ENCODE measurements at places on chromosomes 12 and 14.
A peak's percentile ranks its signal among the peaks of the same experiment; 100 is the strongest.

DNA sequence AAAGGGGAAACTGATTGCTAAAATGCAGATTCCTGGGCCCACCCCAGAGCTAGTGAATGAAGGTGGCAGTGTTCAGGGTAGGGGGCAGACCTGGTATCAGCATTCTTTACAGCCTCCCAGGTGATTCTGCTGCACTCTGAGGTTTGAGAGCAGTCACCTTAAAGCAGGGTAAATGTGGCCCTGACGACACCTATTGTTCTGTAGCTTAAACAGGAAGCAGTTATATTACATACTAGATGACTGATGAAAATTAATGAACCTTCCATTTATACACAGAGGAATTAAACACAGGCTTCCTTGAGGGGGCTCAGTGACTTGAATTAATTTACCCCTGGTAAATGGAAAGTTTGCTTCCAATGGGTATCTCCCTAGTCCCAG is 25.3 kb downstream of the NUAK1 start:
- DNase-seq = no peak

- no peak for DNase-seq
These were observed 42.1 kb downstream of the KCNMB4 start for GRCh38 chr12:70408004-70408790.

DNA sequence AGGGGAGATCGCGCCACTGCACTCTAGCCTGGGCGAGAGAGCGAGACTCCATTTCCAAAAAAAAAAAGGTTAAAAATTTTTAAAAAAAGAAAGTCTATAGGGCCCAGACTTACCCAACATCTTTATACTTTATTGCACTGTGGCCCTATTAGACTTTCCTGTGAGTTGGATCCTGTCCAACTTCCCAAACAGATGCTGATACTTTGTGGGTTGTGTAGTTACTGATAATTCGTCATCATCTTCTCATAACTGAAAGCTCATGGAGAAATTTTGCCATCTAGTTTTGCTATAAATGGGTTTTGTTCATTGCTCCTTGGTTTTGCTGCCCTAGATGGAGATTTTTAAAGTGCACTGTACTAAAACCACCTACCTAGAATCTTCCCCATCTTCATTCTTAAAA is 31.1 kb downstream of the APOBEC1 start:
- no peak for DNase-seq

- no peak for DNase-seq
These were observed 366.0 kb upstream of the RGS6 start for GRCh38 chr14:71566276-71566675.

DNA sequence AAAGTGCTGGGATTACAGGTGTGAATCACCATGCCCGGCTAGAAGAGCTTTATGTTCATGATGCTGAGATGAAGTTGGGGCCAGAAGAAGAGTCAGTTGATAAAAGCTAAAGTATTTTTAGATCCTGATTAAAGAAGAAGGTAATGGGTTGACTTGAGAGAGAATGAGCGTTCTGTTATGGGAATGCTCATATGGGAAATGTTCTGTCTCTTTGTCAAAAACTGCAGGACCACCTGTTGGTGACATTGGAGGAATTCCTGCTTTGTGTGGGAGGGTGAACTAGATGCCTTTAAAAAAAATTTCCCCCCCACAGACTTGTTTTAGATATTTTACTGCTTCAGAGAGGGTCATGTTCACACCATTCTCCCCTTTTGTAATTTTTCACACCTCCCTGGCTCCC is 6.7 kb downstream of the WDR20 start:
- DNase-seq = no peak

GRCh38 chr12:16300122-16300521 is 22.6 kb upstream of the SLC15A5 start:
- DNase-seq = peak; percentile 22

DNA sequence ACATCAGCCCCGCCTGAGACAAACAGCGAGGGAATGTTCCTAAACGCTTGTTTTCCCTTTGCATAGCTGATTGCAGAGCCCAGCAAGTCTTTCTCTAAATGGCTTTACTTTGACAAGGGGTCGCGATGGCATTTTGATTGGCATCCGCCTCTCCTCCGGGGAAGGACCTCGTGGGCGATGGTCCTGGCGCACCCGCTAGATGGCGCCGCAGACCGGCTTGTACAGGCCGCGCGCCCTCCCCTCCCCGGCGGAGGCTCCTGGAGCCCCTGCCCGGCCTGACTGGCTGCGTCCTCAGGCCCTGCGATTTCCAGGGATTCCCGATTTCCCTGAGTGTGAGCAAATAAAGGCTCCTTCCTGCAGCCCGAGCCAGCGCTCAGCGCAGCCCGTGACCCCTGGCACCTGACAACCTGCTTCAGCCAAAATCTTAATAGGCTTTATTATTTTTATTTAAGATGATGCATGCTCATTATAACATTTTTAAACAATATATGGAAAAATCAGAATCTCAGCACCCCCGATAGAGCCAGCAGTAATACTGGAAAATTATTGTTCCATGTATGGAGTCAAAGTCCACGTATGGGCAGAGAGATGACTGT is 468.3 kb downstream of the AACS start:
- peak; percentile 3 for DNase-seq

DNA sequence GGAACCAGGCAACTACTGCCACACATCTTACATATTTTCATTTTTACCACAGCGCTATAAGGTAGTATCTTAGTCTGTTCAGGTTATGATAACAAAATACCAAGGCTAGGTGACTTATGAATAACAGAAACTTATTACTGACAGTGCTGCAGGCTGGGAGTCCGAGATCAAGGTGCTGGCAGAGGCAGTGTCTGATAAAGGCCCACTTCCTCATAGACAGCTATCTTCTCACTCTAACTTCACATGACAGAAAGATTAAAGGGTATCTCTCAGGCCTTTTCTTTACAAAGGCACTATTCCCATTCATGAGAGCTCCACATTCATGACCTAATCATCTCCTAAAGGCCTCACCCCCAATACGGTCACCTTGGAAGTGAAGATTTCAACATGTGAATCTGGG is 59.8 kb upstream of the MDM1 start:
- DNase-seq = no peak

- no peak for DNase-seq
These were observed 175.4 kb downstream of the CAND1 start for GRCh38 chr12:67444542-67444941.

DNA sequence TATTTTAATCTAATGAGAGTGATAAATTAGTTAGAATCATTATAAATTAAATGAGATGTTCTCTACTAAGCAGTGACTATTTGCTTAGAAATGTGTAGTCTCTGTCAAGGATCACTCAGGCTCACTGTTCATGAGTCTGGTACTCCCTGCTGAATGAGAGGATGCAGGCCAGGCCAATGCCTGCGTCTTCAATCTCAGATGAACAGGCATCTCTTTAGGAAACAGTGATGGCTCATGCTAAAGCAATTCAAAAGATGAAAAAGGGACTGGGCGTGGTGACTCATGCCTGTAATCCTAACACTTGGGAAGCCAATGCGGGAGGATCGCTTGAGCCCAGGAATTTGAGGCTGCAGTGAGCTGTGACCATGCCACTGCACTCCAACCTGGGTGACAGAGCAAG is 106.8 kb downstream of the ZFC3H1 start:
- peak; percentile 95 for DNase-seq

GRCh38 chr12:47014474-47014873 is 64.9 kb upstream of the PCED1B start:
- peak; percentile 60 for DNase-seq

DNA sequence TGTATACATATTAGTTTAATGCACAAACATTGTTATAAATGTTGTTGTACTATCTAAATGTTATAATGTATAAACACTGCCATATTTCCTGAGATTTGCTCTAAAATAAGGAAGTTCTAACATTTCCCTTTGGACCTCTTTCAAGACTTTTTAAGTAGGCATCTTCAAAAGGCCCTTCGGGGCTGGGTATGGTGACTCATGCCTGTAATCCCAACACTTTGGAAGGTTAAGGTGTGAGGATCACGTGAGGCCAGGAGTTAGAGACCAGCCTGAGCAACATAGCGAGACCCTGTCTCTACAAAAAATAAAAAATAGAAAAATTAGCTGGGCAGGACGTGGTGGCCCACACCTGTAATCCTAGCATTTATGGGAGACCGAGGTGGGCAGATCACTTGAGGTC is 35.5 kb downstream of the FBLN5 start:
- DNase-seq = no peak

GRCh38 chr12:113396828-113397496 is 6.7 kb downstream of the SDS start:
- no peak for DNase-seq

- no peak for DNase-seq
These were observed 148.1 kb downstream of the RIMBP2 start for GRCh38 chr12:130568041-130568440.

DNA sequence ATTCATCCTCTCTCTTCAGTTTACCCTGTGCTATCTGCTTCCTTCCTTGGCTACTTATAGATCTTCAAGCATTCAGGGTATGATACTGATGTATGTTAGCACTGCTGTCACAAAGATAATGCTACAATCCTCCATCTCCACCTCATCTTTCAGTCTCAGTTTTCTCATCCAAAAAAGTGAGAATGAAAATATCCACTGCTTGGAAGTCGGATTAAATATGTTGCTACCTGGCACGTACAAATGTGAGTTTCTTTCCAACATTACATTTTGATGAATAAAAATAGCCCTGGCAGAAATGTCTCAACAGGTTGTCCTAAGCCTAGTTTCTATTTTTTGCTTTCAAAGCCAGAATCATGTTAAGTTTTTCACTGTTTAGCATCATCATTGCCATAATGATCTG is 149.9 kb downstream of the PTPN11 start:
- no peak for DNase-seq

- DNase-seq = peak; percentile 93
These were observed 18.0 kb downstream of the TRAF3 start for GRCh38 chr14:102795060-102795925.

GRCh38 chr12:6158749-6159148 is 34.3 kb upstream of the VWF start:
- no peak for DNase-seq

DNA sequence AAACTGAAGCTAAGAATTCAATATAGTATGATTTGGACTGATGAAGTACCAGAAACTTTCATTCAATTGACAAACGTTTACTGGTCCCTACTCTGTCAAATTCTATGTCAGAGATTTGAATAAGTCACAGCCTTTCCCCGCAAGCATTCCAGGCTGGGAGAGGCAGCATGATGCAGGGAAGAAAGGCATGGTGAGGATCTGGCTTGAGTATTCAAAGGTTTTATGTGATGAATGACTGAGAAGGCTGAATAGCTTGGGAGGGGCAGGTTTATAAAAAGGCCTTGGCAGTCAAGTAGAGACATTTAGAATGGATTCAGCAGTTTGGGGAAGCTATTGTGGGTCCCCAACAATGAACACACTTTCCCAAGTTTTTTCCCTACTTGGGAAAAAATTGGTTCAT is 431.8 kb downstream of the DPF3 start:
- DNase-seq = no peak

DNA sequence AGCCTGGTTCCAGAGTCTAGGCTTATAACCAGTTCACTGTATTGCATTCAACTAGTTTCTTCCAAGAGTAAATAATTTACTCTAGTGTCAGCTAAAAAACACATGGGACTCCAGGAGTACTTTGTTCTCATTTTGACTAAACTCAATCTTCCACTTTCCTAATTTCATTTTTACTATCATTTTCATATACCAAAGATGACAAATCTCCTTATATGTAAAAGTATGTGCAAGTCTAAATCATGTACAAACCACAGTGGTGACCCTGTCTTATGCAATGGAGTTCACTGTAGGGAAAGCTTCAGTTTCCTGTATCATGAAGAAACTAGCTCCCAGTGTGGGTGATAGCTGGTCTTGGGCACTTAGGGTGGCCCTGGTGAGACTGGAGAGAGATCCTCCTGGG is 151.6 kb downstream of the HELB start:
- peak; percentile 27 for DNase-seq

DNA sequence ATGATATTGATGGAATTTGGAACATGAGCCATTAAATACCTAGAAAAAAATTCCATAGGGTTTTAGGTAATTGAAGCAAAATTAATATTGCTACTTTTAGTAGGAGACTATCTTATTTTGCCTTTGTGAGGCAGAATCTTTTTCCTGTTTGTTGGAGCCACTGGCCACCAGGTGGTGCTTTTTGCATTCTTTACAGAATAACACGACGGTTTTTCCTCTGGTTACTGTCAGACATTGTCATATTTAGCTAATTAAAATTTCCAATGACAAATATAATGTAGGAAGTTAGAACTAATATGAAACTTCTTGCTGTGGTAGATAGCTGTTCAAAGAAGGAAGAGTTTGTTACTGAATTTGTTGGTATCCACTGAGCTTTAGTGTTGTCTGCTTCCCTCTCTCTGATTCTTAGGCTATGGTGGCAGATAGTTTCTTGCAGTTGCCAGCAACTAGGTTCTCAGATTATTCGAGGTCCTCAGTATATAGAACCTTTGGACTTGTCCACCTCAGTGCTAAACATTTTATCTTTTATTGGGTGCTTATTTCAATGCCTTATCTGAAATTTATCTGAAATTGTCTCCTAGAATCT is 25.7 kb downstream of the RAB21 start:
- DNase-seq = peak; percentile 43

DNA sequence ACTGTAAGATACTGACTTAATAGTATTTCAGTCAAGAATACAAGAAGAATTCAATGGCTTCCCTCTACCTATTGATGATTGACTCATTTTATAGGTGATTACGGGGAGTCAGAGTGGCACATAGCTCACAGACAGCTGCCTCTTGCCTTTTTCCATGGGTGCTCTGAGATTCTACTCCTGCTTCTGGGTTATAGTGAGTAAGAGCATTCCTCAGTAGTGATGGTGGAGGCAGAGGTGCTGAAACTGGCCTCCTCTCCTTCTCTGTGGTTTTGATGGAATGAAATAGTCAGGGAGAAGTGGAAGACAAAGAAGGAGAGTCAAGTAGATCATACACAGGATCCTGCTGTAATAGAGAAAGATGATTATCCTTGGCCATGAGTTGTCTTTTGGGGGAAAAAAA is 438.2 kb upstream of the FAR2 start:
- peak; percentile 91 for DNase-seq

DNA sequence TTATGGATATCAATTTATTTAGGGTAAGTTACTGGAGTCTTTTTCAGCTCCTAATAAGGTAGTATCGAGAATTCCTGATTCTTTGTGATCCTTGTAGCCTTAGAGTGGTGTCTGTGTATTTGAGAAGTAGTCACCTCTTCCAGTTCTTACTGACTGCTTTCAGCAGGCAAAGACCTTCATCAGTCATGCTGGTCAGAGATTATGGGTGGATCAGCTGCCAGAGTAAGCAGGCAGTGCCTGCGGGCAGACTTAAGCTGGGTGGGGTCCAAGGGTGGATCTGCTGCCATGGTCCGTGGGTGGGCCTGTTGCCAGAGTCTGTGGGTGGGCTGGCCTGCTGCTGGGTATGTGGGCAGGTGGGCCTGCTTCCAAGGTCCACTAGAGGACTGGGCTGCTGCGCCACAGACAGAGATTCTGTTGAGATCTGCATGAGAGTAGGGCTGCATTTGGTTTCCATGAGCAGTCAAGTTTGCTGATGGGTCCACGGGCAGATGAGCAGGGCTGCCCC is 188.7 kb downstream of the ANO2 start:
- DNase-seq = no peak

GRCh38 chr12:46271863-46272262 is 3.0 kb upstream of the SLC38A1 start:
- DNase-seq = no peak

GRCh38 chr14:104386151-104386841 is 193.3 kb upstream of the C14orf180 start:
- DNase-seq = no peak
